Mesendoderm (in vitro differentiated cells): ENCODE measurements at places on chromosomes 6 and 20.

DNA sequence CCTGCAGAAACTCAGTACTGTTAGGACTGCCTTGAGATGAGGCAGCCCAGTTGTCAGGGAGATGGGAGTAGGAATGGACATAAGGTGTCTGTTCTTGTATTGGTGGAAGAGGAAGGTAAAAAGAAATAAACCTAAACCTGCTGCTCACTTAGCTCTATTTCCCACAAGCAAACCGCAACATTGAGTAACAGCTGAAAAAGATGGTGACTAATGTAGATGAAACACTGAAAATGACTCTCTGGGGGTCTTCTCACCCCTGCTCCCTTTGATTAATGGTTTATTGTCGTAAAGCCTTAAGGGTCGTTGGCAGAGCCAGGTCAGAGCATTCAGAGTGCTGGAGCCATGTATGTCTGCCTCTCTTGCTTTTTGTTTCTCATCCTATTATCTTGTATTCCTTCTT is 87.5 kb downstream of the FOXO3 start:
- DNase-seq, result no peak

DNA sequence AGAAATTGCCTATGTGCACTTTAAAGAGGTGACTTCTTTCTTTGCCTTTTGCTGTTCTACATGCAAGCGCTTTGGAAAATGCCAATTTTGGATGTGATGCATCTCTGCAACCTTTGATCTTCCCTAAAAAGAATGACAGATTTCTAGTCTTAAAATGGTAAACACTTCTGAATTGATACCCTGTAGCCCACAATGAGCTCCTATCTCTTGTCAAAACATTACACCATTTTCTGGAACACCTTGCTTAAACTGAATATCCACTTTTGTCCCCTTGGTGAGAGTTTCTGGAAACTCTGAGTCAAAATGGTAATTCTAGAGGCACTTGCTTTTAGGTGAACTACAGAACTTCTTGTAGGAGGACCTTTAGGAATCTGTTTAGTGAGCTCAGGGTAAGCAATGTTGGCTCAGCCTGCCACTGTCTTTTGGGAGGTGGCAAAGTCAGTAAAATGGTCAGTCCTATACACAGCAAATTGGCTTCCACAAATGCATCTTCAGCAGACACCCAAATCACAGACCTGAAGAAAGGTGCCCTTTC is 216.5 kb downstream of the SLC35F1 start:
- DNase-seq, result no peak

DNA sequence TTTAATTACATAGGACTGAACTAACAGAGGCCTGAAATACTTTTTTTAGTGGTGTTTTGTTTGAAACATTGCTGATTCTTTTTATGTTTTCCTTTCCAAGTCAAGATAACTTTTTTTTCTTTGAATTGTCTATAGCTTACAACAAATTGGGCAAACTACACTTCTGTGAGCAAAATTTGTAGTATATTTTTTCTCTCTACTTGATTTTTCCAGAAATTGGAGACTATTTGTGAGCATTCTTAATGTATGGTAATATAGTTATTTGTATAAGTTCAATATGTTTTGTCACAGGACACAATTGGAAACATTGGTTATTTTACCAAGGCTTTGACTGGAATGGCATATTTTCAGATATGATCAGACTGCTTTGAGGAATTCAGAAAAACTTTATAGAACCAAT is 216.5 kb downstream of the SYNE1 start:
- no peak for DNase-seq

DNA sequence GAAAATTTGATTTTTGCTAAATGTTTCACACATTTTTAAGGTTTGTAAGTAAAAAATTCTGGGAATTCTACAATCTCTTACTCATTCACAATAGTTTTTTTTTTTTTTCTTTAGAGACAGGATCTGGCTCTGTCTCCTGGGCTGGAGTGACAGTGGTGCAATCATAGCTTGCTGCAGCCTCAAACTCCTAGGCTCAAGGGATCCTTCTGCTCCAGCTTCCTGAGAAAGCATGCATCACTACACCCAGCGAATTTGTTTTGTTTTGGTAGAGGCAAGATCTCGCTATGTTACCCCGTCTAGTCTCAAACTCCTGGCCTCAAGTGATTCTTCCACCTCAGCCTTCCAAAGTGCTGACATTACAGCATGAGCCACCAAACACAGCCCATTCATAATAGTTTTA is 232.8 kb downstream of the GJA1 start:
- DNase-seq, result no peak

GRCh38 chr6:122622479-122622878 is 12.3 kb downstream of the PKIB start:
- DNase-seq, result no peak

- DNase-seq, result peak; percentile 49
These were observed 26.8 kb downstream of the MANBAL start for GRCh38 chr20:37316116-37316774.

DNA sequence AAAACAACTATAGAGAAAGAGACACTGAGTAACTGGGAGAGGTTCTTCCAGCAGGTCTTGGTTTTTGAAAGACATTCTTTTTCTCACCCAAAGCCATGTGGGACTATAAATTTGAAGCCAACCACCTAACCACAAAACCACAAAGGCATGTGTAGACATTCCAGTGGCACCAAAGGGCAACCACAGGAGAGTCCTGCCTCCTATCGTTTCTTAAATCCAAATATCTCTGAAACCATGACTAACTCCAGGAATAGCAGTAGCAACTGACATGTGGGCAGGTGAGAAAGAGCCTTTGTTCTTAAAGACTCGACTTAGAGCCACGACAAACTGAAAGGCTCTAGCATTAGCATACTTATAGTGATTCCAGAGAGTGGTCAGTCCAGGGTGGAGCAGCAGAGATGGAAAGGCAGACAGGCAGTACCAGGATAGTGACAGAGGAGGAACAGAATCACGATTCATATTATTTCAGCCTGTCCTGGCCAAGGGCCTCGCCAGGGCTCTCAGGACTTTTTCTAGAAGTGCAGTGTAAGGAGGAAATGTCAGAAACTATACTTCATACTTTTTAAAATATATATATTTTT is 9.4 kb upstream of the COL9A1 start:
- DNase-seq, result peak; percentile 37

DNA sequence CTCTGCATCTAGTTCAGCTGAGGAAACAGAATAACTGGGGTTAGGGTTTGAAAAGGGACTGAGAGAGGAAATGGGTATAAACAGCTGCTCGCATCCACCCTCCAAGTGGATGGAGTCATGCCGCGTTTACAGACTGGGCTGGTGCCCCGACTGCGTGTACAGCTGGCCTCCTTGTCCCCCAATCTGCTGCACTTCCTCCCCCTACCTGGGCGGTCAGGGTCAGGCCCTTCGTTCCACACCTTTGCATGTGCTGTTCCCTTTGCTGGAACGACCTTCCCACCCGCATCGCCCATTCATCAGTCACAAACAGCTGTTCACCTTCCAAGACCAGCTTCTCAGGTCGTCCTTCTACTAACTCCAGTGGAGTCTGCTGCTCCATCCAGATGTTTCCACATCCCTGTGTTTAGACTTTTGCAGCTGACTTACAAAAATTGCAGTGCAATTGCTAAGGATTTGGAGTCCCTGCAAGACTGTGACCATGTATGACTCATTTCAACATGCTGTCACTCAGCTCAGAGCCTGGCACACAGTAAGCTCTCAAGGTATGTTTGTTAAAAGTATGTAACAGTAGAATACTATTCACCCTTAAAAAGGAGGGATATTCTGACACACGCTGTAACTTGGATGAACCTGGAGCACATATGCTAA is 129.3 kb downstream of the DTNBP1 start:
- DNase-seq, result no peak

- no peak for DNase-seq
These were observed 8.5 kb downstream of the SPTLC3 start for GRCh38 chr20:13017235-13017634.

GRCh38 chr20:9081423-9081966 is 12.6 kb downstream of the PLCB4 start:
- DNase-seq, result no peak

DNA sequence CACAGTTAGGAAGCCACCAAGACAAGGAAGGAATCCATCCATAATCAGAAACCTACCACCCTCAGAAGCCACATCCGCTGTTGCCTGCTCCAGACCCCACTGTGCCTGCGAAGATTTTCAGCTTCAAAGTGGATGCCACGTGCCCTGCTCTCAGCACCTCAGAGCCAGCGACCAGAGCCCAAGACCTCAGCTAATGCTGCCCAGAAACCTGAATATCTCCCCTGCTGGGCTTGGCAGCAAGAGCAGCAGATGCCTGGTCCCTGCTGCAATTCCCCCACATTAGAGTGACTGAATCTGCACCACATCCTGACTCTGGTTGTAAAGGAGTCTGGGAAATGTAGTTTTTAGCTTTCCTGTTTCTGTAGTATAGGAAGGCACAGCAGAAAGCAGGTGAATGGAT is 10.7 kb upstream of the ULBP3 start:
- peak; percentile 82 for DNase-seq
